Caco-2 (cell line): ENCODE measurements at places on chromosomes 7 and 10. TPM values are rescaled to one million over a fixed set of nuclear protein-coding genes. Genes with fewer than 3 reads are reported as not detected.

DNA sequence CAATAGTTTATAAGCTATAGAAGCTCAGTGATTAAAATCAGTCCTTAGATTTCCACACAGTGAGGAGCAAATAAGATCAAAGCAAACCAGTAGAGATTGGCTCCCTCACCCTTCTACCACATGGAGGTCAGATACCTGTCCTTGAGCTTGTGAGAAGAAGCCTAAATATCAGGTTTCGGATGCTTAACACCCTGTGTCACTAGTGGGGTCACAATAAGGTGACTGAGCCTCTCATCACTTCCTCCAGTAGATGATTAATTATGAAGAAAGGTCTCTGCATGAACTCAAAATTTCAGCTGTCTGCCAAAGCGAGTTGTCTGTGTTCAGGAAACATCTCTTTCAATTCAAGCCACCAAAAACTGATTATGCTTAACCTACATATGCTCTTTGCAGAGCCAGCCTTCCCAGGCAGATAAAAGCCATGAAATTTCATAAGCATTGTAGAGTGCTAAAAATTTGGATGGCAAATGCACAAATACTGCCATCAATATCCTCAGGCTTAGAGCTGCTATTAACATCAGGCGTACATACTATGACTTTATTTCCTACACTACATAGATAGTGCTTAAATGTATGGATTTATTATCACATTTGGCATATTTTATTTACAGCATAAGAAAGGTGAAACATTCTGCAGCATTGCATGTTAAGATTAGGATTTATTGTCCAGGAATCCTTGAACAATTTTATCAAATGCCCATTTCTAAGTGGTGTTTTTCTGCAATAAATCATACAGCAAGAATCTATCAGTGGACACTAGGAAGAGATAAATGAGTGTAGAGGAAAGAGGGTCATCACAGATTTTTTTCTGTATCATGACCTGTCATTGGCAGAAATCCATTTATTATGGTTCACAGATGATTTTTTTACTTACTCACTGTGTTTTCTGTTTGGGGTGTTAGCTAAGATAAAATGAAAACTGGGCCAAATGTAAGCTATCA is 285.1 kb upstream of the SP8 start:
- H3K36me3 ChIP-seq, result no peaks in the 10 kb centered on the region
- no peak overlapping the region for H3K4me3 ChIP-seq
- no peak for DNase-seq
- no peaks in the 10 kb centered on the region for H3K4me1 ChIP-seq

The ODAD2 gene
- not detected in 2 replicates for total RNA-seq

The CCDC172 gene
- not detected in 2 replicates for total RNA-seq

DNA sequence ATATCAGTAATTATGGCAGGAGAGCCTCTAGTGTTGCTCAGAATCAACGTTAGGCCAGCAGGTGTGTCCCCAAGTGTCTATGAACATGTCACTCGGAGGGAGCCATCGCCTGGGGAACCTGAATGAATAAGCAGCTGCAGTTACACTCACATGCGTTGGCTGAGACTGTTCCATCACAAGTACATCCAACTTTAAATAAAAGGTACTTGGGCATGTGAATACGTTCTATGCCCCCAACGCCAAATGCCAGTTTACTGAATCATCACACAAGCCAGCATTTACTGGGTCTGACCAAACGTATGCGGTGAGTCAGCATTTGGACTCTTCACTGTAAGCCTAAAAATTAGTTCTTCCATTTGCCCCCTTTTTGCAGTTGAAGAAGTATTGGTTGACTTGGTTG is 207.6 kb upstream of the PLXNA4 start:
- no peaks in the 10 kb centered on the region for H3K36me3 ChIP-seq
- H3K4me1 ChIP-seq, result no peaks in the 10 kb centered on the region
- H3K27ac ChIP-seq, result no peak overlapping the region
- H3K27me3 ChIP-seq, result no peaks in the 10 kb centered on the region
- no peak for DNase-seq

DNA sequence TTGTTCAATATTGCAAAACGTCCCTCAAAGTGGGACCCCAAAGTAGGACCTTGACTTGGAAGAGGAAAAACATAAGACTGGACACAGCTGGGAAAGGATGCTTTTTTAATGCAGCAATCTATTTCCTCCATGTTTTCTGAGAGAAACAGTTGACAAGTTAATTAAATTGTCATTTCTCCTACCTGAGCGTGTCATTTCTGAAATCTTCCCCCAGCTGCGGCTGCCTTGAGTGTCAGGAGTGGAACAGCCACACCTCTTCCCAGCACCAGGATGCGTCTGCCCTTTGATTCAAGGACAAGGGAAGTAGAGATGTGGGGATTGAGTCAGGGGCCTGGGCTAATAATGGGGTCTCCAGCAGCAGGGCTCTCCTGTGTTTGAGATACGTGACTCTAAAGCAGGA is 171.3 kb downstream of the HECW1 start:
- H3K27me3 ChIP-seq, result no peaks in the 10 kb centered on the region
- no peak overlapping the region for H3K27ac ChIP-seq
- H3K4me3 ChIP-seq, result no peak overlapping the region
- H3K4me1 ChIP-seq, result no peaks in the 10 kb centered on the region
- no peak for DNase-seq

- peak; percentile 7 for DNase-seq
- no peak overlapping the region for H3K4me3 ChIP-seq
- no peak overlapping the region for H3K27ac ChIP-seq
- no peaks in the 10 kb centered on the region for H3K4me1 ChIP-seq
- no peaks in the 10 kb centered on the region for H3K36me3 ChIP-seq
Observed at GRCh38 chr10:49076319-49076718, 39.0 kb downstream of the VSTM4 start.

- H3K4me3 ChIP-seq, result no peak overlapping the region
- H3K27ac ChIP-seq, result no peak overlapping the region
- H3K4me1 ChIP-seq, result peaks cover 16% of the 10 kb centered on the region
- H3K27me3 ChIP-seq, result no peaks in the 10 kb centered on the region
- DNase-seq, result no peak
Observed at GRCh38 chr7:92813390-92814024, 22.9 kb downstream of the CDK6 start.
